ENCODE measurements at places on chromosomes 7 and 10. TPM values are rescaled to one million over a fixed set of nuclear protein-coding genes. Genes with fewer than 3 reads are reported as not detected.

GRCh38 chr7:81869670-81870069 lies 99.8 kb upstream of the HGF start:
- no peaks in the 10 kb centered on the region for H3K36me3 ChIP-seq
- ATAC-seq: no peak
- H3K4me1 ChIP-seq: no peaks in the 10 kb centered on the region
- no peak overlapping the region for H3K4me3 ChIP-seq

DNA sequence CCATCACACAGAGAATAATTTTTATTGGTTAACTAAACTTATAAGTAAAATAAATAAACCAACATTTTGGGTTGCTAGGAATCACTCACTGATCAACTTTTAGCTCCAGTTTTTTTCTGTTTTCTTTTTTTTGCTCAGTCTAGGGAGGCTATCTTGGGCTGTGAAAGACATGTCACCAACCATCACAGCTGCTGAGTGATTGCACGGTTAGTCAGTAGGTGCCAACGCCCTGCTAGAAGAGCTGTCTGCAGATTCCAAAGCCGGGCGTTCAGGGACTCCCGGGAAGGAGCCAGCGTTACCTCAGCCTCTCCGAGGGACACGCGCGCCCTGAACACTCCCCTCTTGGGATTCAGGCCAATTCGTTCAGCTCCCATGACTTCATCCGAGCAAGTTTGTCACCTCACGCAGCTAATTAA lies 604 bp upstream of the STAM start:
- H3K27ac ChIP-seq: peak overlapping the region; percentile 97
- H3K4me3 ChIP-seq: peak overlapping the region; percentile 93
- no peaks in the 10 kb centered on the region for H3K27me3 ChIP-seq

GRCh38 chr7:141511676-141512396 lies 39.4 kb upstream of the AGK start:
- H3K36me3 ChIP-seq: no peaks in the 10 kb centered on the region
- H3K27me3 ChIP-seq: peaks cover 45% of the 10 kb centered on the region
- H3K27ac ChIP-seq: no peak overlapping the region
- no peak for ATAC-seq

DNA sequence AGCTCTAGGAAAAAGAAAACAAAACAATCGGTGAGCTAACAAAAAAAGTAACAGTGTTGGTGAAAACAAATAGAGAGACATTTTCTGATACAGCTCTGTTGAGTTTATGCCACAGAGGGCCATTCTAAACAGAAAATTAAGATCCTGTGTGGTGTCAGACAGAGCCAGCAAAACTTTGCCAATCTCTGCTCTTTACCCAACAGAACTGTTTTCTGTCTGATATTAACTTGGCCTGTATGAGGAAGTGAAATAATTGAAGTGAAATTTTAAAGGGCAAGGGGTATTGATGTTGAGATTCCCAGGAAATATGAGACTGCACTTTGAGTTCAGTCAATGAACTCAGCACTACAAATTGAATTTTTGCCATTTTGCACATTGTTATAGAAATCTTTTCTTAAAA lies 101.0 kb downstream of the AOAH start:
- no peaks in the 10 kb centered on the region for H3K36me3 ChIP-seq
- no peak overlapping the region for H3K4me3 ChIP-seq
- no peak for ATAC-seq
- H3K27me3 ChIP-seq: no peaks in the 10 kb centered on the region

GRCh38 chr7:135978624-135979023 lies 1.5 kb upstream of the MTPN start:
- no peak for ATAC-seq
- H3K4me1 ChIP-seq: peaks cover 29% of the 10 kb centered on the region
- no peak overlapping the region for H3K27ac ChIP-seq
- H3K4me3 ChIP-seq: no peak overlapping the region
- no peaks in the 10 kb centered on the region for H3K36me3 ChIP-seq
- no peaks in the 10 kb centered on the region for H3K27me3 ChIP-seq

- no peaks in the 10 kb centered on the region for H3K27me3 ChIP-seq
- no peak overlapping the region for H3K27ac ChIP-seq
- ATAC-seq: peak; percentile 46
Measured at GRCh38 chr7:85102813-85103350, 84.0 kb downstream of the SEMA3D start.

GRCh38 chr7:111985798-111986197 lies 220.4 kb downstream of the DOCK4 start:
- no peaks in the 10 kb centered on the region for H3K36me3 ChIP-seq

GRCh38 chr7:107884066-107884818 lies 6.7 kb upstream of the DLD start:
- no peak overlapping the region for H3K27ac ChIP-seq
- H3K27me3 ChIP-seq: no peaks in the 10 kb centered on the region
- no peak overlapping the region for H3K4me3 ChIP-seq
- no peak for ATAC-seq
- no peaks in the 10 kb centered on the region for H3K4me1 ChIP-seq

DNA sequence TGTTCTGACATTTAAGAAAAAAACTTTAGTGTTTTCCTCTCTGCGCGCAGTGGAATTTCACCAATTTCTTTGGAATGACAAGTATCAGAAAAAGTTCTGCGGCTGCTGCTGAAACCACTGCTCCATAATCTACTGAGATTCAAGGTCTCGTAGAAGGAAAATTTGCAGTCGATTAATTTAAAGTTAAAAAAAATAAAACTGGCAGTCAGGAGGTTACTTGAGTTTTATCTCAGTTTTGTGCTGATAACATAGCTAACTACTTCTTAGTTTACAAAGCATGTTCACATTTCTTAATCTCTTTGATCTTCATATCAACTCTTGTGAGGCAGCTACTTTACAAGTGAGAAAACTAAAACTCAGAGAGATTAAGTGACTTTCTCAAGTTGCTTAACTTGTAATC lies 18.2 kb upstream of the CALD1 start:
- ATAC-seq: no peak
- H3K27me3 ChIP-seq: no peaks in the 10 kb centered on the region
- H3K36me3 ChIP-seq: no peaks in the 10 kb centered on the region
- no peaks in the 10 kb centered on the region for H3K4me1 ChIP-seq
- H3K27ac ChIP-seq: no peak overlapping the region

DNA sequence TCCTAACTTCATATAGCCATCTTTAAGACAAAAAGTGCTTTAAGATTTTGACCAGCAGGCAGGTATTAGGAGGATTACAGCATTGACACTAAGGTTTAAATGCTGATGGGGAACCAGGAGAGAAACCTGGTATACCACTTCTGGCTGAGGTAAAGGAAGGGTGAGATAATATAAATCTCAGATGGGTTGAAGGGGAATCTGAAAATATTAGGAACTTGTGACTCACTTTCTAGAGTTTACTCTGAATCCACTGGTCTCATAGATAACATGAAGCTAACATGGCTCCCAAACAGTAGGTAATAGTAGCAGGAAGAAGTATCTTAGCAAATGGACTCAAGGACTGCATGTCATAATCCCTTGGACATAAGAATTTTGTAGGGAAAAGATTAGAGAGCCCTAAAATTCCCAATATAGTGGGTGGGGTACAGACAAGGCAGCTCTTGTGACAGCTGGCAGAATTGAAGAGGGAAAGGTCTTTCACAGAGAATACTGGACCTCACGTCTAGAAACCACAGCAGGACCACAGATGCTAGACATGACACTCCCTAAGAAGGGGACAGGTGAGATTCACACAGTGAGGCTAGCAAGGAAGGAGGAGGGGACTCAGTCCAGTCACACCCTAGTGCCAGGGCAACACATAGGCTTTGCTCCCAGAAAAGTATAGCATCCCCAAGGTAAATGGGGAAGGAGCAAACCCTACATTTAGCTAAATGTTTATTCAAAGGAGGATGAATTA lies 3.5 kb downstream of the PTTG1IP2 start:
- no peak overlapping the region for H3K4me3 ChIP-seq
- no peaks in the 10 kb centered on the region for H3K4me1 ChIP-seq
- no peak for ATAC-seq
- H3K27me3 ChIP-seq: no peaks in the 10 kb centered on the region

GRCh38 chr7:141700296-141700847 lies 1.6 kb downstream of the DENND11 start:
- no peaks in the 10 kb centered on the region for H3K36me3 ChIP-seq
- peak overlapping the region; percentile 90 for H3K4me3 ChIP-seq
- H3K4me1 ChIP-seq: peaks cover 9% of the 10 kb centered on the region
- peak overlapping the region; percentile 94 for H3K27ac ChIP-seq
- no peak for ATAC-seq

DNA sequence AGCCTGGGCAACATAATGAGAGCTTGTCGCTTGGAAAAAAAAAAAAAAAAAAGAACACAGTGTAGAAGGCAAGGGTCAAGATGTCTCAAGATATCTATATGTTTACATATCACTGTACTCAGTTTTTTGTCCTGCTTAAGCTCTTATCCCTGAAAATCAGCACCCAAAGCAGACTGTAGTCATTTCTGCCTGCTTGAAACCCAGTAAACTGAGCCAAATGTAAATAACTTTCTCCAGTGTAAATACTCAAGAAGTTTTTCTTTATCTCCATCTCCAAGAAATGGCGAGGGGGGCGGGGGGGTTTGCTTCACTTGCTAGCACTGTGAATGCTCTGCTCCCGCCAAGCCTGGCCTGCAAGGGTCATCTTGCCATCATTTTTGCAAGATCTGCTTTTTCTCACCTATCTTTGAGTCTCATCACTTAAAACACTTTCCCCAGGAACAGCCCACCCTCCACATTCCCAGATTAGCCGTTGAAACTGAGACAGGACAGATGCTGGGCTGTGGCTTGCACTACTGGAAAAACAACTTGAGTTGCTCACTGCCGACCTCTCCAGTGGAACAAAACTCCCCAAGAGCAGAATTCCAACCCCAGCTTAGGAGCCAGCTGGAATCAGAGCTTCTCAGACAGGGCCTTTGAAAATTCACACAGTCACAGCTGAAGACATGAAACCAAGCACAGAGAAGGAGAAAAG lies 54.6 kb downstream of the AFAP1L2 start:
- no peaks in the 10 kb centered on the region for H3K36me3 ChIP-seq
- no peaks in the 10 kb centered on the region for H3K27me3 ChIP-seq
- ATAC-seq: no peak
- no peak overlapping the region for H3K4me3 ChIP-seq
- H3K4me1 ChIP-seq: no peaks in the 10 kb centered on the region

DNA sequence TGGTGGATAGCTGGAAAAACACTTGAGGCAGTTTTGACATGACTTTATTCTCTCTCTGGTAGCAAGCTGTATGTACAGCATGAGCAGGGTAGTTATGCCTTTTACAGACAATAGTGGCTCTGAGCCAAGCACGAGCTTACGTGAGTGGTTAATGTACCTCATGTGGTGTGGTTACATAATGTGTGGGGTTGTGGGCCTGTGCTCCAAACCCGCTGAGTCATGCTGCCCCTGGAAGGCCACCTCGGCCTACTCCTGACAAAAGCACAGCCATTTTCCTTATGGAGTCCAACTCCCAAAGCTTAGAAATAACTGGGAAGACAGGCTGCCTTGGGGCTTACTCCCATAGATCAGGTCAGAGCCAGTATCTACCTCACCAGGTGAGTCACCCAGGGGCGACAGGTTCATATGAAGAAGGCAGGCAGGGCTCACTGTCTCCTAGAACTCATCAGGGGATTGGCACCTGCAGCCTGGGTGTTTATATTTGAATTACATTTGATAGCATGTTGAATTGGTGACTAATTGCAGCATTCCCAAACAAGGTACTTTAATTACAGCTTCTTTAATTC lies 404.5 kb downstream of the ADRA2A start:
- ATAC-seq: no peak
- no peak overlapping the region for H3K27ac ChIP-seq
- H3K4me3 ChIP-seq: no peak overlapping the region
- H3K27me3 ChIP-seq: no peaks in the 10 kb centered on the region
- no peaks in the 10 kb centered on the region for H3K36me3 ChIP-seq

Gene MMD2
- total RNA-seq: 1.1 TPM

Gene PRPS1L1
- total RNA-seq: not detected

Gene OPTN
- 73.0 TPM for total RNA-seq

Gene NDUFB2
- 352 TPM for total RNA-seq

Data from gastroesophageal sphincter (tissue), 4 donors.